Activated T-helper 2 cell treated with anti-CD3 and anti-CD28 coated beads, Interferon-gamma antibody, Interleukin-2, Interleukin-4, amounts not matched to agents 10 μg/mL and 5 μg/mL and 100 μg/mL, durations not matched to agents 14 hours and 24 hours and 36 hours (primary cell): ENCODE measurements at places on chromosomes 3 and 15. TPM values are rescaled to one million over a fixed set of nuclear protein-coding genes. Genes with fewer than 3 reads are reported as not detected.

Gene RFT1
- total RNA-seq, result 36.4 and 38.8 TPM in 2 replicates

Gene RTF1
- 40.1 and 40.7 TPM in 2 replicates for total RNA-seq

Gene TM4SF1
- not detected in 2 replicates for total RNA-seq

- DNase-seq, result no peak
- no peak overlapping the region for H3K4me3 ChIP-seq
- no peaks in the 10 kb centered on the region for H3K36me3 ChIP-seq
- H3K27ac ChIP-seq, result no peak overlapping the region
- H3K27me3 ChIP-seq, result no peaks in the 10 kb centered on the region
- H3K4me1 ChIP-seq, result peaks cover 13% of the 10 kb centered on the region
Measured at GRCh38 chr15:77087213-77087612, 16.3 kb upstream of the TSPAN3 start.

GRCh38 chr3:77885381-77885780 is 845.5 kb downstream of the ROBO2 start:
- H3K4me3 ChIP-seq, result no peak overlapping the region
- no peaks in the 10 kb centered on the region for H3K4me1 ChIP-seq
- H3K27me3 ChIP-seq, result no peaks in the 10 kb centered on the region
- no peaks in the 10 kb centered on the region for H3K36me3 ChIP-seq
- DNase-seq, result no peak

DNA sequence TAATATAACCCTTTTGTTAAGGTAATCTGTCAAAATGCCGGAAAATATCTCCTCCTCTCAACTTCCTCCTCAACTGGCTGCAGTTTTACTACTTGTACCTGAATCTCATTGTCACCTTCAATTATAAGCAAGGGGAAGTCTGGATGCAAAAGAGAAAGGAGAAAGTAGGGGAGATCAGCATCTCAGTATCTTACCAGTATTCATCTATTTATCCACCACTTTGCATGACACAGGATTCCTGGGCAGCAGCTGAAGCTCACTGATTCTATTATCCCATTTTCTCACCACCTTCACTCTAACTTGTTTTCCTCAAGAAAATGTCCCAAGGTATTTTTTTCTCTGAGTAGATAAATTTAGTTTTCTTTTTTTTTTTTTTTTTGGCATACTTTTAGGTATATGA is 440.5 kb upstream of the CBLB start:
- peaks cover 2% of the 10 kb centered on the region for H3K4me1 ChIP-seq
- H3K27ac ChIP-seq, result no peak overlapping the region
- H3K27me3 ChIP-seq, result no peaks in the 10 kb centered on the region
- no peak overlapping the region for H3K4me3 ChIP-seq

GRCh38 chr3:110296885-110297284 is 774.7 kb upstream of the NECTIN3 start:
- H3K36me3 ChIP-seq, result no peaks in the 10 kb centered on the region
- H3K27ac ChIP-seq, result no peak overlapping the region
- no peak for DNase-seq
